GM03348 (cell line): ENCODE measurements at places on chromosomes 13 and 19.
A peak's percentile ranks its signal among the peaks of the same experiment; 100 is the strongest.

GRCh38 chr13:62524061-62524460, 1108.4 kb upstream of the PCDH20 start:
- no peak for DNase-seq

DNA sequence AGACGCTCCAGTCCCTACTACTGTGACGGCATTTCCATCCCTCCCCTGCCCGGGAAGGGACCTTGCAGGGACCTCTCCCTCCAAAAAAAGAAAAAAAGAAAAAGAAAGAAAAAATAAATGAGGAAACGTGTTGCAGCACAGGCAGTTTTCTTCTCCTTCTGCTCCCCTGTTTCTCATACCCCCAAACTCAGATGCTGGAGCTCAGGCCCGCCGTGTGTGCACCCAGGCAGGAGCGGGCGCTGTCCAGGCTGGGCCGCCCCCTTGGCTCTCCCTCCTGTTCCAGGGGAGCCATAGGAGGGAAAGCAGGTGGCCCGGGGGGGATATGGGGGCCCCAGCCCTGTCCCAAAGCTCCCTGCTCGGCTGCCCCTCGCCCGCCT, 5.8 kb downstream of the YIPF2 start:
- no peak for DNase-seq

DNA sequence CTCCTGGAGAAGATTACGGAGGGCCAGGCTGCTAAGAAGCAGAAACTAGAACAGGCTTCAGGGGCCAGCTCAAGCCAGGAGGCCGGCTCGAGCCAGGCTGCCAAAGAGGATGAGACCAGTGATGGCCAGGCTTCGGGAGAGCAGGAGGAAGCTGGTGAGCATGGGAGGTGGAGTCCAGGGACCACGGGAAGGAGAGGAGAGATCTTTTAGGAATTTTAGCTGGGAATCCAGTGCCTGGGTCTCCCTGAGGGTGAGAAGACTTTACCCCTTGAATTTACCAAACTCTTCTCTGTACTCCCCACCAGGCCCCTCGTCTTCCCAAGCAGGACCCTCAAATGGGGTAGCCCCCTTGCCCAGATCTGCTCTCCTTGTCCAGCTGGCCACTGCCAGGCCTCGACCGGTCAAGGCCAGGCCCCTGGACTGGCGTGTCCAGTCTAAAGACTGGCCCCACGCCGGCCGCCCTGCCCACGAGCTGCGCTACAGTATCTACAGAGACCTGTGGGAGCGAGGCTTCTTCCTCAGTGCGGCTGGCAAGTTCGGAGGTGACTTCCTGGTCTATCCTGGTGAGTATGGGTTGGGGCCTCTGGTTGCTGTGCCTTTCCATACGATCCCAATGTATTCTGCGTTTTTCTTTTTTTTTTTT, 824 bp downstream of the TSEN34 start:
- DNase-seq: no peak

DNA sequence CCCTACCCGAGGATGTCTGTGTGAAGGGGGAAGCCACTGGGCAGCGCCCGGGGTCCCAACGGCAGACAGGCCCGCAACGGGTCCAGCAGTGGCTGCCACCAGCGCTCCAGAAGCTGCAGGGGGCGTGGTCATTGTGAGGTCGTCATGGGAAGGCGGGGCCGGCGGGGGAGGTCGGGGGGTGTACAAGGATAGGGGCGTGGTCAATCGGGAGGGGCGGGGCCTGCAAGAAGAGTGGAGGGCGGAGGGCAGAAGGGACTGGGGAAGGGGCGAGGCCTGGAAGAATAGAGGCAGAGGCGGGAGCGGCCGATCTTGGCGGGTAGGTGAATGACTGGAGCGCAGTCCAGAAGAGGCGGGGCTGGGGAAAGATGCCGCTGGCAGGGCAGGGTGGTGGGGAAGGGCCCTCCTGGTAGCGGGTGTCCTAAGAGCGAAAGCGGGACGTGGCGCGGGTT, 4.4 kb downstream of the FUZ start:
- DNase-seq: peak; percentile 97

- DNase-seq: no peak
Observed at GRCh38 chr13:33743438-33744368, 74.2 kb upstream of the RFC3 start.

GRCh38 chr19:49594157-49594992, 3.4 kb downstream of the PRR12 start:
- DNase-seq: no peak

GRCh38 chr19:14347999-14348889, 33.0 kb upstream of the ADGRE5 start:
- peak; percentile 92 for DNase-seq

GRCh38 chr13:61179741-61180140, 235.9 kb downstream of the PCDH20 start:
- DNase-seq: no peak

DNA sequence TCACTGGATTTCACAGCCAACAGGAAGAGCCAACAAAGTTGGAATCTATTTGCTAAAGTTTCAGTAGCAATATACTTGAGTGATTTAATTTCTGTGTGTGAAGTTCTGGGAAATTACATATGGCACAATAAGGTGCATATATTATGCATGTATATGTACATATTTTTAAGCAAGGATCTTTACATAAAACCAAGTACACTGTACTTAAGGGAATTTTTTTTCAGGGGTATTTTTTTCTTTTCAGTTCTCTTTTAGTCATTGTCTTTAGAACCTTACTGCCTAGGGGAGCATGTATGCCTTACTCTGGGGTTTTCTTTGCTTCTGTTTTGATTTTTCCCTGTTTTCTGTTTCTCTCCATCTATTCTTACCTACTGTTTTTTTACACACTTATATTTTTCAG, 7.4 kb downstream of the RAP2A start:
- no peak for DNase-seq

DNA sequence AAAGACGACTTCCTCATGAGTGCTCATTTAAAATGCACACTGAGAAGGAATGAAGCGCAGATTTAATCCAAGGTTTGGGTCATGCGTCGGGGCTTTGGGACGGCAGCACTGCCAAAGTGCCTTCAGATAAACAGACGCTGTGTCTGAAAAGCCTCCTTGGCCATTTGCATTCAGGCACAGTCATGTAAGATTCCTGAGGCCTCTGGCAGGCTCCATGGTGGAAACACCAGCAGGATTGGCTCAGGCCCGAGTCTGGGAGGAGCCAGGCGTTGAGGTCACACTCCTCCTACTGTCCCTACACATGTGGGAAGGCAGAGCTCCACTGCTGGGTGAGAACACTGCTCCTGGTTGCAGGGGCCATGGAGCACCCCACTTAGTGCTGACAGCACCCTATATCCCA, 113.3 kb upstream of the KL start:
- peak; percentile 67 for DNase-seq

GRCh38 chr19:54576411-54576976, 2.9 kb downstream of the LILRA2 start:
- DNase-seq: no peak

GRCh38 chr19:6062961-6063575, 47.2 kb downstream of the RFX2 start:
- DNase-seq: no peak

DNA sequence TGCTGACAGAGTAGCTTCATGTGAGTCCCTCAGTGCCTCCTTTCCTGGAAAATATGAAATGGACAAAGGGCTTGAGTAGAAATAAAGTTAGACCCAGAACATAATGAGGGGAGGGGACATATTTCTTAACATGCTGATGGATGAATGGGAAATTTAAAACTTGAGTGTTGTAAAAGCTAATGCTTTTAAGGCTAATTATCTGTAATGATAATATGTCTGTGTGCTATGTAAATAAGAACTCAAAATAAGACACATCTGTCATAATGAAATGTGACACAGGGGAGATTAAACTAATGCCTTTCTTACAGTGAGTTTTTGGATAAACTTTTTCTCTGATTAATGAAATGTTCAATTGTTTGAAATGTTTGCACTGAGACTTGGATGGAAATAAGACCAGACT, 65.8 kb upstream of the RFXAP start:
- DNase-seq: no peak

DNA sequence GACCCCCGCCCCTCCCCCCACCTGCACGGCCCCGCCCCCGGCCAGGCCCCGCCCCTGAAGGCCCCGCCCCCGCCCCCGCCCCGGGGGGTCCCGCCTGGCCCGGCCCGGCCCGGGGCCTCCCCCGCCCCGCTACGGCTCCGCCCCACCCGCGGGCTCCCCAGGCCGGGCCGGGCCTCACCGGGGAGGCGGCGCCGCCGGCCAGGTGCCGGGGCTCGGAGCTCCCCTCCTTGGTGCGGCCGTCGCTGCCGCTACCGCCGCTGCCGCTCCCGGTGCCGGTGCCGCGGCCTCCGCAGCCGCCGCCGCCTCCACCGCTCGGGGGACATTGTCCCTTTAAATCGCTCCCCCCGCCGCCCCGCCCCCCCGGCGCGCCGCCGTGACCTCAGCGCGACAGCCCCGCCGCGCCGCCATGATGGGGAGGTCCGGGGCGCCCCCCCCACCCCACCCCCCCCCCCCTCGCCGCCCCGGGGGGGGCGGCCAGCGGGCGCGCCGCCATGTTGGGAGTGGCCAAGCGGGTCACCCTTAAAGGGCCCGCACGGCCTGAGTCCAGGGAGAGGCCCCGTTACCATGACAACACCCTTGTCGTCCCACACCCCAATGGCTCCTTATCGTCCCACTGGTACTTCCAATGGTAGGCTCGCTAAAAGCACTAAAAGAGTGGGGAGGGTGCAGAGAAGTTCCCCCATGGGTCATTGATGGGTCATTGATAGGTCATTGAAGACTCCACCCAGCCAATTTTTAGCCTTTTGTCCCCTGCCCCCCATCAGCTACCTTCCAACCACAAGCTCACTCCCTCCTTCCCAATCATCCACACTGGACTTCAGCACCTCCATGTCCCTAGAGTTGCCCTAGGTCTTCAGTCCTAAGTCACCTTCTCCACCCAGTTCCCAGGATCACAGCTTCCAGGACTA, at the start of gene WIZ:
WIZ (minus strand) TSS at position 337 of the 908 bp plus-strand sequence. CDS start 1,649 bp downstream, outside the sequence.
- peak; percentile 97 for DNase-seq

GRCh38 chr19:54674021-54674617, 11.3 kb downstream of the LILRB4 start:
- DNase-seq: peak; percentile 31

GRCh38 chr19:36215276-36216123, 594 bp downstream of the ZNF146 start:
- DNase-seq: peak; percentile 43

DNA sequence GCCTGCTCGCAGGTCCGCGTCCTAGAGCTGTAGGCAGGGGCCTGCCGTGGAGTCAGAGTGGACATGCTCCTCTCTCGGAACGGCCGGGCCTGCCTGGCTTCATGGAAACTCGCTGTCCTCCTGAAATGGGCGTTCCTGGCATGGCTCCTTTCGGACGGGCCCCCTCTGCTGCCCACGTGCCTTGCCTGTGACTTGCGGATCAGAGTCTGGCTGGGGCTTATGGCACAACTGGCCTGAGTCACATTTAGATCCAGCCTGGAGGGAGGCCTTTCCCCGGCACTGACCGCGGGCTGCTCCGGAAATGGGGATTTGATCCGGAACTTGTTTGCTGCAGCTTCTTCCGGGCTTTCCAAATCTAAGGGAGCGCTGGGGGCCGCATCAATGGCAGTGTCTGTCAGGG, 28.1 kb downstream of the THSD1 start:
- no peak for DNase-seq

DNA sequence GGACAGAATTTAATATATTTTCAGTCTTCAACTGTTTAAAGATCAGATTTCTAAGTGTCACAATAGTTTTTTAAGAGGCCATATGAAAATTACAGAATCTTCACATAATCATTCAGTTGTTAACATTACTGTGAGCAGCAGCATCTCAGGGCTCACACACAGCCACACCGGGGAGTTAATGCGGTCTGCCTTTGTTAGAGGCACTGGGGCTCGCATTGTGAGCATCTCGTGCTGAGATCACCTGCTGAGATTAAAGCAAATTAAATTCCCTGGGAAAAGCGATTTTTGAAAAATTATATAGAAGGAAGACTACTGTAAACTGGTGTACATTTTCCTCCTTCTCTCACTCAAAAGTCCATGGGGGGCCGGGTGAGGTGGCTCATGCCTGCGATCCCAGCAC, 16.6 kb downstream of the GPR12 start:
- no peak for DNase-seq

DNA sequence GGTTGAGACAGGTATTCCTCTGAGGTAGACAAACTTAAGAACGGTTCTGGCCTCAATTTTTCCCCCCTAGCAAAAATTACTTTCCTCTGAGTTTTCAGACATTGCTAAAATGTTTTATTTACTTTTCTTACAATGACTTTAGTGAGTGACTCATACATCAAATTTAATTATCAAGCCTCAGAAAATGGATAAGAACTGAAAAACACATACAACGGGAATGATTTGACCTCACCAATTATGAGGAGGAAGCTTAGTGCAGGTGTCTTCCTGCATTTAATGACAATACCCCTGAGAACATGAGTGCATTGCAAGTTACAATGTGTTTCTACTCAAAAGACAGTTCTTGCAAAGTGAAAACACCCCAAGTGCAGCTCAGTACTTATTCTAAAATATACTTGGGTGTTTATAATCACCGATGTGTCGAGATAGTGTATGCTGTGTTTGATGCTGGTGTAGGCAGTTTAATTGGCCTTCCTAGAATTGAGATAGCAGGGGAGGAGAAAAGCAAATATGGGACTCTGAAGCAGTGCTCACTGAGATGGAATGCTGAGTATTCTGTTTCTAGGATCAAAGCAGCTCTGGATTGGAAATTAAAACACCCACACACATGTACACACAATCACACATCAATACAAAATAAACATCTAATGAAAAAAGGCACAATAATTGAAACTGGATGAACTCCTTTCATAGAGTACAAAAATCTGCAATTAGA, 189.5 kb upstream of the SLC10A2 start:
- no peak for DNase-seq

DNA sequence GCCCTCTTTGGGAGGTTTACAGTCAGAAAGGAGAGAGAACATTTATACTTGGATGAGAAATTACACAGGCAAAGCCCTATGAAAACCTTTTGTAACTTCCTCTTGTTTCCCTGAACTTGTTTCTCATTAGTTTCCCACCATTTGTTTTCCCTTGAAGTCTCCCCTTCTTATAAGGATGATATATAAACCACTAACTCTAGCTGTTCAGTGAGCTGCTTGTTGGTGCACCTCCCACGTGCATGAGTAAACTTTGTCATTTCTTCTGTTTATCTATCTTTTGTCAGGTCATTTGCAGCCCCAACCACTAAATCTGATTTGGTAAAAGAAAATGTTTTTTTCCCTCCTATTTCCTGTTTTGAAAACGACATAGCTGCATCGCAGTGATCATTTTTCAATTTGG, 919.9 kb downstream of the SLITRK1 start:
- no peak for DNase-seq

DNA sequence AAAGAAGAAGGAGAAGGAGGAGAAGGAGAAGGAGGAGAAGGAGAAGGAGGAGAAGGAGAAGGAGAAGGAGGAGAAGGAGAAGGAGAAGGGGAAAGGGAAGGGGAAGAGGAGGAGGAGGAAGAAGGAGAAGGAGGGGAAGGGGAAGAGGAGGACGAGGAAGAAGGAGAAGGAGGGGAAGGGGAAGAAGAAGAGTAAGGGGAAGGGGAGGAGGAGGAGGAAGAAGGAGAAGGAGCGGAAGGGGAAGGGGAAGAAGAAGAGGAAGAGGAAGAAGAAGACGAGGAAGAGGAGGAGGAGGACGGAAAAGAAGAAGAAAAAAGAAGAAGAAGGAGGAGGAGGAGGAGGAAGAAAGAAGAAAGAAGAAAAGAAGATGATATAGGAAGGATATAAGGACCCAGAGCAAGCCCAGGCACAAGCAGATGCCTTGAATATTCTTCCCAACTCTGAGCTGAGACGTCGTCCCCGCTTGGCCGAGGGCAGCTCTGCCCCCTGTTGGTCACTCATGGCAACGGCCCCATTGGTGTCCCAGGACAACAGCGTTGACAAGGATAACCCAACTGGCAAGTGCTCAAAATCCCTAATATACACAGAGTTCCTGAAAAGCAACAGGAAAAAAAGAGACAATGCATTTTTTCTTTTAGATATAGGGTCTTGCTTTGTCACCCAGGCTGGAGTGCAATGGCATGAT, 30.6 kb upstream of the IGSF23 start:
- DNase-seq: peak; percentile 25

- DNase-seq: no peak
Observed at GRCh38 chr13:46571189-46571908, 18.4 kb downstream of the LRCH1 start.
